ENCODE measurements at places on chromosomes 4 and X. TPM values are rescaled to one million over a fixed set of nuclear protein-coding genes. Genes with fewer than 3 reads are reported as not detected.
A peak's percentile ranks its signal among the peaks of the same experiment; 100 is the strongest.

Gene NUDT11
- 0.93 TPM for total RNA-seq

Gene PNCK
- not detected for total RNA-seq

DNA sequence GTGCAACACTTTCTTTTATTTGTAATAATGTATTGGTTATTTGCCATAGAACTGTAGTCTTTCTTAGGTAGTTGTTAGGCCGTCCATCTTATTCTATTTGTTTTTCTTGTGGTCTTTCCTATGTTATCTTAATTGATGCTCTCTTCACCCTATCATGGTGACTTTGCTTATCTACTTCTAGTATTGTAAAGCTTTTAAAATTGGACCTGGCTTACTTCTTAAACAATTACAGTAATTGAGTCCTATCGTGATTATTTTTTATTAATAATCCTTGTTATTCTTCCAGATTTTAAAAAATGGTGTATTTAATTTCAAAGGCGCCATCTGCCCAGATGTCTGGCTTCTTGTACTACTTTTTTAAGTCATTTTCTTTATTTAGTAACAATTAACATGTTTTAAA lies 63.7 kb downstream of the CLCN5 start:
- no peak overlapping the region for H3K27ac ChIP-seq
- no peak overlapping the region for H3K4me3 ChIP-seq
- no peaks in the 10 kb centered on the region for H3K36me3 ChIP-seq
- DNase-seq, result no peak
- H3K27me3 ChIP-seq, result no peaks in the 10 kb centered on the region

DNA sequence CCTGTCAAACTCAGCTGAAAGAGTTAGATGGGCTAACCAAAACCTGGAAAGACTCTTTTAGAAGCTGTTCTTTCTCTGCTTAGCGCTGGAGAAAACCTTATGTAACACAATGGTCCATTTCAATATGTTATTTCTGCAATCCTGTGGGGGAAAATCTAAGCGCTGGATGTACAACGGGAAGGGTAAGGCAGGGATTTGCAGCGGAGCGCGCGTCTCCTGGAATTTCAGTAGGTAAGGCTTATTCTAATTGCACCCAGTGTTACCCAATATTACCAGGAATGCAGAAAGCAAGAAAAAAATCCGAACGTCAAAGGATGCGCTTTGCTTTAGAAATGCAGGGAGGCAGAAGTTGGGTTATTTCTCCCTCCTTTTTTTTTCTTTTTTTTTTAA lies 2.0 kb downstream of the HS3ST1 start:
- no peaks in the 10 kb centered on the region for H3K36me3 ChIP-seq
- H3K27ac ChIP-seq, result no peak overlapping the region
- H3K4me1 ChIP-seq, result peaks cover 19% of the 10 kb centered on the region
- H3K4me3 ChIP-seq, result peak overlapping the region; percentile 58
- peaks cover 51% of the 10 kb centered on the region for H3K27me3 ChIP-seq

- H3K4me1 ChIP-seq, result no peaks in the 10 kb centered on the region
- H3K36me3 ChIP-seq, result no peaks in the 10 kb centered on the region
- no peak for DNase-seq
- no peak overlapping the region for H3K27ac ChIP-seq
- H3K27me3 ChIP-seq, result no peaks in the 10 kb centered on the region
Measured at GRCh38 chr4:137994853-137995252, 247.3 kb downstream of the SLC7A11 start.

Gene TIGD2
- total RNA-seq, result 5.4 TPM

Gene SLC34A2
- 3,249 TPM for total RNA-seq

DNA sequence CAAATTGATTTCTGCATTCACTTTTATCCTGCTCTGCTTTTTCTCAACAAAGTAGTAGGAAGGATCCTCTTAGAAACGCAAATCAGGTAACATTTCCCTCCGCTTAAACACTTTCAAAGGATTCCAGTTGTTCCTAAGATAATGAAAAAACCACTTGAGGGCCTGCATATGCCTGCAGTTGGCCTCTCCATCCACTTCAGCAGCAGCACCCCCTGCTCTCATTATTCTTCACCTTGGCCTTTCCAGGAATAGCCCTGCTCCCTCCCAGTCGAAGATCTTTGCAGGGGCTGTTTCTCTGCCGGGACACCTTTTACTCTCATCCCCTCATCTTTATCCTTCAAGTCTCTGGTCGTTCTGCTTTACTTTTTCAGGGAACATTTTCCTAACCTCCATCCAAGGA lies 314.0 kb downstream of the INPP4B start:
- H3K36me3 ChIP-seq, result no peaks in the 10 kb centered on the region
- no peaks in the 10 kb centered on the region for H3K4me1 ChIP-seq
- no peak overlapping the region for H3K27ac ChIP-seq
- no peak overlapping the region for H3K4me3 ChIP-seq

Gene TMPRSS11D
- total RNA-seq, result not detected

- H3K27ac ChIP-seq, result no peak overlapping the region
- no peaks in the 10 kb centered on the region for H3K27me3 ChIP-seq
- H3K36me3 ChIP-seq, result no peaks in the 10 kb centered on the region
- no peak for DNase-seq
- H3K4me1 ChIP-seq, result no peaks in the 10 kb centered on the region
Measured at GRCh38 chr4:111961809-111962208, 183.4 kb upstream of the FAM241A start.

Gene PRRG1
- total RNA-seq, result 9.8 TPM

DNA sequence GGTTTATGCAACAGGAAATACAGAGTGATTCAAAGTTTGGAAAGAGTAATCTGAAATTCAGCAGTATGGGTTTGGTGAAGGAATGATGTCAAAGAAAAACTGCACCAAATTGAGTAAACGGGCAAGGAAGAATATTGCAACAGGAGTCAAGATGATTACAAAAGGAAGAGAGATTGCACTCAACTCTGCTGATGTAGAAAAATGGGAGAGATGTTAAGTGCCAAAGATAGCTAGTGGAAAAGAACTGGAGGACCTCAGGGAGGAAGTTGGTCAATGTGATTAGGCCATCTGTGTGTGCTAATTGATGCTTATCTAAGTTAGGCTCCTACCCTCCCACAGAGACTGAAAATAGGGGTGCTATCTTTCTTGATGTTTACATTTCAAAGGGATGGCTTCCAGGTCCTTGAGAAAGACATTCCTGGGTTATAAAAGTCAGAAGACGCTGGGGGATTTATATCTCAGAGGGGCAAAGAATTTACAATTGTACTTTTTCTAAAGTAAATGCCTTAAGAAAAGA lies 167.4 kb upstream of the FAM47A start:
- no peak overlapping the region for H3K27ac ChIP-seq
- no peak overlapping the region for H3K4me3 ChIP-seq
- H3K27me3 ChIP-seq, result no peaks in the 10 kb centered on the region

GRCh38 chr4:78660559-78660958 lies 109.0 kb downstream of the ANXA3 start:
- no peaks in the 10 kb centered on the region for H3K36me3 ChIP-seq
- no peaks in the 10 kb centered on the region for H3K27me3 ChIP-seq
- no peak for DNase-seq
- peak overlapping the region; percentile 85 for H3K27ac ChIP-seq

DNA sequence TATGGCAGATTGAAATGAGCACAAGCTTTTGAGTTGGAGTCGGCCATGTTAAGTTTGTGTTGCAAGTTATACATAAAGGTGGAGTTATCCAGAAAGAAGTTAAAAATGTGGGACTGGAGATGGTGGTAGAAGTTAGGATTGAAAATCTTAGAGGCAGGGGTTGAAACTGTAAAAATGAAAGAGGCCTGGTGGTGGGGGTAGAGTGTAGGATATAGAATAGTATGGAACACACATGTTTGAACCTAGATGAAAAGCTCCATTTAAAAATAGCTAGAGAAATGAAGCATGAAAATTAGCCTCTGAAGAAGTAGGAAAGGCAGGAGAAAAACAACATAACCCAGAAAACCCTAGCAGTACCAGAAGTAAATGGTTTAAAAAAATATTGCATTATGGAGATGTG lies 131.8 kb upstream of the ENPEP start:
- no peak overlapping the region for H3K27ac ChIP-seq
- no peaks in the 10 kb centered on the region for H3K4me1 ChIP-seq
- no peaks in the 10 kb centered on the region for H3K27me3 ChIP-seq
- DNase-seq, result peak; percentile 19

DNA sequence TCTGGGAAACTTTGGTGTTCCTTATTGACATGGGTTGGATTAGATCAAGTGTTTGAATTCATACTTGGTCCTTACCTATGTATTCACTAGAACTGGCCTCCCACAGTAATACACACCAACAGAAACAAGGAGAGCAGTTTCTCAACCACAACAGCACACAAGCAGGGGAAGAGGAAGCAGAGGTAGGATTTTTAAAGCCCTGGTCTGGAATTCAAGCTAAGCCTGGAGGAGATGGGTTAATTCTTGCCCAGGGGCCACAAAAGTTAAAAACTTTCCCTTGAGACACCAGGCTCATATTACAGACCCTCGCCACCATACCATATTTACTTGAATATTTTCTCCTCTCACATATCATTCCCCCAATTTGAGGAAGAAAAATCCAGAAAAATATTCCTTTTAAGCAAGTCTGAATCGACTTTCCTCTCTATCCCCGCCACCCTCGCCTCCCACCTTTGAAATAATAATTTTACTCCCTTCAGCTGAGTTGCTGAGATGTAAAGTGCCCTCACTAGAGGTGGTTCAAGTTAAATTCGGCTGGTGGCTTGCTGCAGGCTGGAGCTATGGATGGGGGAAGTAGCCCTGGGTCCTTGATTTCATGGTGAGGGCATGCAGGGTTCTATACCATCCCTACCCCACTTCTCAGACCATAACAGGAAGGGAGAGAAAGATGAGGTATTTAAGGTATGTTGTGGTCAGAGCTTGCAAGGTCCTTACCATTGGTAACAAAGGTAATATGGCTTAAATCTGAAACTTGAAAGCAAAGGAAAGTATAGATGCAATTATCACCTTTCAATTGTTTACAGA lies 440.2 kb downstream of the INPP4B start:
- H3K36me3 ChIP-seq, result no peaks in the 10 kb centered on the region
- peak overlapping the region; percentile 66 for H3K27ac ChIP-seq
- H3K4me1 ChIP-seq, result peaks cover 26% of the 10 kb centered on the region
- DNase-seq, result no peak
- H3K4me3 ChIP-seq, result no peak overlapping the region

Gene XKRX
- 14.3 TPM for total RNA-seq

- no peaks in the 10 kb centered on the region for H3K36me3 ChIP-seq
- no peaks in the 10 kb centered on the region for H3K4me1 ChIP-seq
- H3K4me3 ChIP-seq, result no peak overlapping the region
- no peaks in the 10 kb centered on the region for H3K27me3 ChIP-seq
Measured at GRCh38 chr4:174882317-174882992, 35.7 kb upstream of the ADAM29 start.

DNA sequence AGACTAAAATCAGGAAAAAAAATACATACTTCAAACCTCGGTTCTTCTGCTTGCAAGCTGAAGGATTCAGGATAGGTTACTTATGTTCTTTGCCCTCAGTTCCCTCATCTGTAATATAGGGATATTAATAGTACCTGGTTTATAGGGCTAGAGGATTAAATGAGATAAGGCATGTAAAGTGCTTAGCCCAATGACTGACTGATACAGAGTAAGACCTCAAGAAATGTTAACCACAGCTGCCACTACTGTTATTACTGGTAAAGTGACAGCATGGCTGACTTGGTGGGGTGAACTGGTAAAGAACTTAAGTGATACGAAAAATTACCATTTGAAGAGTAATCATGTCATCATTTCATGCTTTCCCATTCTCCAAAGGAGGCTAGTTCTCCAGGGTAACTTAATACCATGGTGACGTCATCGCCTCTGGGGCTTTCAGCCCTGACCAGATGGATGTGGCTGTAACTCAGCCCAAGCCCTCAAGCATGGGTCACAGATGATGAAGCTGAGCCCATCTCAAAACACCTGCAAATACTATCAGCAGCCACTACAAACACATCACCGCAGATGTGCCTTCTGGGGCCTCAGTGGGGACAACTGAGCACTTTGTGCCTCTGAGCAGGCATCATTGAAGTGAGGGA lies 44.5 kb upstream of the SCML1 start:
- H3K4me3 ChIP-seq, result no peak overlapping the region
- H3K27me3 ChIP-seq, result no peaks in the 10 kb centered on the region
- H3K27ac ChIP-seq, result no peak overlapping the region

Gene UGT2B11
- not detected for total RNA-seq

Gene ZNF711
- total RNA-seq, result 2.9 TPM

DNA sequence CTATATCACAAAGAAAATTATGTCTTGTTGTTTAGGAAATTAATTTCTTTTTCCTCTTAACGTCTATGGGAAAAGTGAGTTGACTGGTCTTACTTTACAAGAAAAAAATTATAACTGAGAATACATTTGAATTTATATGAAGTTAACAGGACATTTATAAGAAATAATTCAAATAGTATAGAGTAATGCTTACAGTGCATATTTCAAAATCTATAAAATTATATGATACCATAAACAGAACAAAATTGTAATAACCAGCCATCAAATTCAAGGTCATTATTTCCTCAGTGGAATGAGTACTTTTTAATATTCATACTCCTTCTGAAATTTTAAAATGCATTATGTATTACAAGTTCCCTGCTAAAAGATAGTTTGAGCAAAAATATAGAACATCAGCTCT lies 884.5 kb downstream of the TECRL start:
- H3K36me3 ChIP-seq, result no peaks in the 10 kb centered on the region
- DNase-seq, result no peak
- no peaks in the 10 kb centered on the region for H3K4me1 ChIP-seq
- no peak overlapping the region for H3K27ac ChIP-seq
- no peaks in the 10 kb centered on the region for H3K27me3 ChIP-seq

GRCh38 chr4:34731070-34731469 lies 1513.2 kb downstream of the ARAP2 start:
- H3K4me3 ChIP-seq, result no peak overlapping the region
- H3K4me1 ChIP-seq, result no peaks in the 10 kb centered on the region
- no peaks in the 10 kb centered on the region for H3K27me3 ChIP-seq
- no peak overlapping the region for H3K27ac ChIP-seq
- no peak for DNase-seq

Gene GPAT3
- 5.7 TPM for total RNA-seq

DNA sequence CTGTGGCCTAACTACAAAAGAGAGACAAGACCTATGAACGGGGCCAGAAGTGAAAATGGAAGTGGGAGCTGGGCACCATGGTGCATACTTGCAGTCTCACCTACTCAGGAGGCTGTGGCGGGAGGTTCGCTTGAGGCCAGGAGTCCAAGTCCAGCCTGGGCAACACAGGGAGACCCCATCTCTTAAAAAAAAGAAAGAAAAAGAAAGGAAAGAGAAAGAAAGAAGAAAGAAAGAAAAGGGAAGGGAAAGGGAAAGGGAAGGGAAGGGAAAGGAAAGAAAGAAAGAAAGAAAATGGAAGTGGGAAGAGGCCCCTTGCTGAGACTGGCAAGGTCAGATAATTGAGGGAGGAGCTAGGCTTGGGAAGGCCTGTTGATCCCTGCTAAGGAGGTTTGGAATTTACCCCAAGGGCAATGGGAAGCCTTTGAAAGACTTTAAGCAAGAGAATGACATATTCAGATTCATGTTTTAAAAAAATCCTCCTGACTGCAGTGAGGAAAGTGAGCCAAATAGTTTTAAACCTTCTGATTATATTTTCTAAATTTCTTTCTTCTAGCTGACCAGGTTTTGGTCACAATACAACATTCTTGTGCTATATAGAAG lies 17.7 kb upstream of the HERC5 start:
- no peaks in the 10 kb centered on the region for H3K27me3 ChIP-seq
- no peak overlapping the region for H3K27ac ChIP-seq
- peaks cover 50% of the 10 kb centered on the region for H3K36me3 ChIP-seq
- DNase-seq, result no peak
